Activated naive CD4-positive, alpha-beta T cell (primary cell): ENCODE measurements at places on chromosomes 11 and 22.

GRCh38 chr11:8282631-8283030 is 19.0 kb upstream of the LMO1 start:
- no peak for DNase-seq

GRCh38 chr22:43946384-43946667 is 8.9 kb upstream of the SAMM50 start:
- DNase-seq, result no peak

- no peak for DNase-seq
Observed at GRCh38 chr11:11963842-11964773, 44.3 kb downstream of the DKK3 start.

GRCh38 chr22:35903571-35904335 is 124.9 kb downstream of the RBFOX2 start:
- DNase-seq, result no peak

GRCh38 chr11:69122326-69122629 is 33.5 kb upstream of the SMIM38 start:
- no peak for DNase-seq

DNA sequence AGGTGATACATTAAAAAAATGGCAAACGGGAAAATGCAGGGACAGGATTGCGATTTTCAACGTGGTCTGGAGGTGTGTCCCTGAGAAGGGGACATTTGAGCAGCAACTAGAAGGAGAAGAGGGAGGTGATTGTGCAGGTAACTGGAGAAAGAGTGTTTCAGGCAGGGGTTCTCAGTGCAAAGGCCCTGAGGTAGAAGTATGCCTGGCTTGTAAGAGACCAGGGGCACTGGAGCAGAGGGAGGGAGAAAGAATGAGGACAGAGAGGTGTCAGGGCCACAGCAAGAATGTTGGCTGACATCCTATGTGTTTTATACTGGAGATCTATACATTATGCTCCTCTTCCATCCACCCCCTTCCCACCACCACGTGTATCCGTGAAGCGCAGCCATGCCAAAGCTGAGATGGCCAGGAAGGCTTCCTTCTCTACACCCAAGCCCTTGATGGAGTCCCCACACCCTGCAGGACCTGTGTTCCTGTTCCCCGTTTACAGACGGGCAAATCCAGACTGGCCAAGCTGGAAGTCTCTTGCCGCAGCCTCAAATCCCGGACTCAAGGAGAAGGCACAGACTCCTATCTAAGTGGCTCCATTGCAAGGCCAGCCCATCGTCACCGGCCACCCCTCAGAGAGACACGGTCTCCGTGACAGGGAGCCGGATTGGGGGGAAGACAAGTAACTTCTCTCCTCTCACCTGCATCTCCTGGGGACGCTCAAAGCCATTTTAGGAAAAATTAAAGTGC is 416.1 kb downstream of the MN1 start:
- DNase-seq, result no peak

- DNase-seq, result peak; percentile 48
Observed at GRCh38 chr11:59142530-59143507, at the start of gene FAM111A. FAM111A (plus strand) TSS chr11:59142856; CDS start chr11:59148873, 6,017 bp downstream.

GRCh38 chr11:75349521-75350116 is 1.8 kb downstream of the ARRB1 start:
- no peak for DNase-seq

DNA sequence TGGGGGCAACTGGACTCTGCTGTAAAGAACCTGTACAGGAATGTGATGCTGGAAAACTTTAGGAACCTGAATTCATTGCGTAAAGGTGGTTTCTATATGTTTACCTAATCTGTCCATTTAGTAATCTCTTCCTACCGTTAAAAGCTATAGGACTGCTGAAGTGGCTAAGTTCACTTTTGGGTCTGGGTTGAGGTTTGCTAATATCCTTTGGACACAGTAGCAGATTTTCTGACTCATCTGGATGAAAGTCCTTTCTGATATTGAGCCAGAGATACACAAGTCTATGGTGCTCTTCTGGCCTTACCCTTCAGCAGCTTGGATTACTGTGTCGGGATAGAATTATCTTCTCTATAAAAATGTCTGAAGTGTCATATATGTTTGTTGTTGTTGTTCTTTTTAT is 16.9 kb downstream of the ZNF215 start:
- no peak for DNase-seq

GRCh38 chr11:73760135-73760678 is 667 bp downstream of the RAB6A start:
- no peak for DNase-seq

- no peak for DNase-seq
Observed at GRCh38 chr22:23106344-23106743, 35.4 kb downstream of the RSPH14 start.

DNA sequence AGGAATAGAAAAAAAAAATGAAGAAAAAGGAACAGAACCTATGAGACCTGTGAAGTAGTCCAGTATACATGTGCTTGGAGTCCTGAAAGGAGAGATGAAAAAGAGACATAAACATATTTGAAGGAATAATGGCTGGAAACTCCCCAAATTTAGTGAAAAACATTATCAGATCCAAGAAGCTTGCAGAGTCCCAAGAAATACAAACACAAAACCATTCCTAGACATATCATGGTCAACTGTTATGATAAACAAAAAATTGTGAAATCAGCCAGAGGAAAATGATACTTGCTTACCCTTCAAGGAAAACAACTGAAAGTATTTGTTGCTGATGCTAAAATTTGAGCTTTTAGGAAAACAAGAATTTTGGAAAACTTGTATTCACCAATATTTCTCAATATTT is 250.1 kb downstream of the DDX10 start:
- DNase-seq, result no peak
